OCI-M1 (cell line): ENCODE measurements at places on chromosomes 1 and 21.

- no peak for DNase-seq
These were observed 142.2 kb downstream of the RABGAP1L start for GRCh38 chr1:174301295-174302077.

DNA sequence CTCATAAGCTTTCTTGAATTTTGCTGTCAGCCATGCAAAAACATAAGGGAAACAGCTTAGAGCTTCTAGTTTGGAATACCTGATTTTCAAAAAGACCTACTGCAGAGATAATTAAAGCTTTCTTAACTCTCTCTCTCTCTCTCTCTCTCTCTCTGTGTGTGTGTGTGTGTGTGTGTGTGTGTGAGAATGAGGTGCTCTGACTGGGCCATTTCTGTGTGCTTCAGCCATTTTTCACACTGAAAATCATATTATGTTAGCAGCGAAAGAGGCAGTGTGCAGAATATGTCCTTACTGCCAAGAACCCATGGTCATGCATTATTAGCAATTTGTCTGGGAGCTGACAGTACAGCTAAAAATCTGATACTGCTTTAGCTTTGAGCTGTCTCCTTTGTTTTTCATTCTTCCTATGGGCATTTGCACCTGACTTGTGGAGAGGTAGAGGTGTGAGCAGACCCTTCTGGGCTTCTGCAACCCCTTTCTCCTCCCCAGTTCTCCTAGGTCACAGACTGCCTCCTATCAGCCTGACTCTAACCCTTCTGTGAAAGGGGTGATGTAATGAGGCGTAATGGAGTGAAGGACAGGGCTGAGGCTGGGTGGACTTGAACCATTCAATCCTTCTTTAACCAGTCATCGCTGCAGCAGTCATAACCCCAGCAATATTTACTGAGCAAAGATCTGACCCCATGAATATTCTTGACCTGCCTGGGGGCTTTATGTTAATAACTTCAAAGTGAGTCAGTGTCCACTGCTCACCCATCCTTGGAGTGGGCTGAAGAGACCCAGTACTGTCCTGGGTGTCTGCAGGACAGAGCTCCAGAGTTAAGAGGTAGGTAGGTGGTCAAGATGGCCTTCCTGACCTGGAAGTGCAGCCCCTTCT is 61.2 kb downstream of the SYT6 start:
- DNase-seq, result peak; percentile 59

- no peak for DNase-seq
These were observed 1150.9 kb downstream of the MRPL39 start for GRCh38 chr21:24456358-24456757.

GRCh38 chr1:147758379-147759100 is 1.9 kb downstream of the GJA5 start:
- DNase-seq, result no peak

DNA sequence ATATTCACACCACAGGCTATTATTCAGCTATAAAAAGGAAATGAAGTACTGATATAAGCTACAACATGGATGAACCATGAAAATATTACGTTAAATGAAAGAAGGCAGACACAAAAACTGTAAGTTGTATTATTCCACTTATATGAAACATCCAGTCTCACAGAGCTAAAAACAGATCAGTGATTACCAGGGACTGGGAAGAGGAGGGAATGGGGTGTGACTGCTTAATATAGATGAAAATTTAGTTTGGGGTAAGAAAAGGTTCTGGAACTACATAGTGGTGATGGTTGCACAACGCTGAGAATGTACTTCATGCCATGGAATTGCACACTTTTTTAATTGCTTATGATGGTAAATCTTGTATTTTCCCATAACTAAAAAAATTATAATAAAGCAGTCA is 19.5 kb downstream of the GPBP1L1 start:
- no peak for DNase-seq

- no peak for DNase-seq
These were observed 229.7 kb upstream of the FMN2 start for GRCh38 chr1:239861985-239862384.

DNA sequence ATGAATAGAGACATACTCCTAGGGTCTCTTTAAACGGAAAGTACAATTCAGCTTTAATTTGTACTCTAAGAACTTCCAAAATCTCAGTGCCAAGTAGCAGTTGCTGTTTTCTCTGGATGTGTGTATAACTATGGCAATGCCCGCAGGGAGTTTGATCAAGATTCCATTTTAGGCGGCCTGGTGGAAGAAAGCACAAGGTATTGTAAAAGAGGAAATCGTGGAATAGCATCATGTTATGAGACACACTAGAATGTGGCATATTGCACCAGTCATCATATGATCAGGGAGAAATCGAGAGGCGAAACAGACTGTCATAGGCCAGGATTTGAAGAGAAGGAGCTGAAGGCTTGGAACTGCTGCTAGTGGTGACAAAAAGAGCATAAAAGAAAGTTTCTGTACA is 316.2 kb upstream of the FMN2 start:
- DNase-seq, result no peak
